ENCODE measurements at places on chromosomes 5 and 9. TPM values are rescaled to one million over a fixed set of nuclear protein-coding genes. Genes with fewer than 3 reads are reported as not detected.

The RAPGEF1 gene
- 18.8 TPM for total RNA-seq

The PCDHGA7 gene
- under 0.01 TPM for total RNA-seq

The BRINP1 gene
- total RNA-seq: 0.34 TPM

The CNTNAP3B gene
- 9.9 TPM for total RNA-seq

The KDM3B gene
- total RNA-seq: 40.0 TPM

The ECM2 gene
- 1.7 TPM for total RNA-seq

The CTNND2 gene
- total RNA-seq: not detected

The MOCS2 gene
- total RNA-seq: 29.4 TPM
